Hematopoietic multipotent progenitor cell treated with erythropoietin and hydrocortisone succinate and interleukin-3 and kit ligand, for 15 days (in vitro differentiated cells): ENCODE measurements at places on chromosomes 5 and 9.

- DNase-seq: no peak
These were observed 30.6 kb downstream of the GFRA3 start for GRCh38 chr5:138243794-138244193.

DNA sequence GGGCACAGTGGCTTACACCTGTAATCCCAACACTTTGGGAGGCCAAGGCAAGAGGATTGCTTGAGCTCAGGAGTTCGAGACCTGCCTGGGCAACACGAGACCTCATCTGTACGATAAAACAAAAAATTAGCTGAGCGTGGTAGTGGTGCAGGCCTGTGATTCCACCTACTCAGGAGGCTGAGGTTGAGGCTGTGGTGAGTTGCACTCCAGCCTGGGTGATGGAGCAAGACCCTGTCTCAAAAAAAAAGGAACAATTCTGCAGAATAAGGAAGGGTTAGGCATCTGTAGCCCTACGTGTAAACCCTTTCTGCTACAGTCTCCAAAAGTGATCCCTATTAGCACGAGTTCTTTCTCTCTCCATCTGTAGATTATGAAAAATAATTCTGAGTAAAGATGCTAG, 19.9 kb downstream of the CDC26 start:
- DNase-seq: no peak

DNA sequence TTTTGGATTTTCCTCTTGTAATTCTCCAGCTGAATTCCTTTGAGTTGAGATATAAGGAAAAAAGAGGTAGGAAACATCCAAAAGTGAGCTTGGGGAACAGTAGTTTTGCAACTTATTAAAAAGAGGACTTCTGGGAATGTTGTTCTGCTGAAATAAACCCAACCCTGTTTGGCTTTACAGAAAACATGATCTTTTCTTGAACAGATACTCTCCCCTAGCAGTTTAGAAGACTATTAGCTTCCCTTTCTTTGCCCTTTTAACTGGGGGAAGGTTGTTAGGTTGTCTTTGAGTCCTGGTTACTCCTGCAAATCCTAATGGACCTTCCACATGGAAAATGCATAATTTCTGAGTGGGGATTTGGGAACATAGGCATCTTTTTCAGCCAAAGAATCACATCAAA, 168.7 kb upstream of the RPS23 start:
- DNase-seq: no peak

- no peak for DNase-seq
These were observed 2.8 kb downstream of the LMX1B start for GRCh38 chr9:126616521-126616976.

DNA sequence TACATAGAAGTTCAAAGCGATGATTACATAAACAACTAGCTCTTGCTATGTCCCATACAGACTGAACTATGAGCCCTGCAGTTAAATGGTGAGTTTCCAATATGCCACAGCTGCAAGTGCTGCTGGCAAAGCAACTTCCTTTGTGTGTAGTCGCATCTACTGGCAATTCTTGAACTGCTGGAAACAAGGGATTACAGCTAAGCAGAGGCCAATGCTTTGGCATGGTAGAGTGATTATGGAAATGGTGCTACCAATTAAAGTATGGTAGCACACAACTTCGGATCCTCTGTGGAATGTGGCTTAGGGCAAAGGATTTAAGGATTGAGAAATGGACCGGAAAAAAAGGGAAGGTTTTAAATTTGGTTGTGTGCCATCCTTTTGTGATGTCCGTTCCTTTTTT, 856.6 kb downstream of the MAT2B start:
- DNase-seq: no peak

GRCh38 chr9:19551124-19551929, 142.5 kb downstream of the ACER2 start:
- no peak for DNase-seq

DNA sequence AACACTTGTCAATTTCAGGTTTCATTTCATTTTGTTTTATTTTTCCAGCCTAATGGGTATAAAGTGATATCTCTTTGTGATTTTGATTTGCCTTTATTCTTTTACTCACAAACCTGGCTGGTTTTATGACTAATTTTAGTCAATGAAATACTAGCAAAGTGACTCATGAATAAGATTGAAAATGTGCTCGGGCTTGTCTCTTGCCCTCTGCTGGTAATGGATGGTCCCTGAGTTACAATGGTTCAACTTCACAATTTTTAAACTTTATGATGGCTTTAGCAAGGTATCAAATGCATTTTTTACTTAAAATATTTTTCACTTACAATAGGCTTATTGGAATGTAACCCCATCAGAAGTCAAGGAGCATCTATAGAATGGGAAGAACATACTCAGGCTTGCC, 431.4 kb upstream of the CCNG1 start:
- DNase-seq: no peak

DNA sequence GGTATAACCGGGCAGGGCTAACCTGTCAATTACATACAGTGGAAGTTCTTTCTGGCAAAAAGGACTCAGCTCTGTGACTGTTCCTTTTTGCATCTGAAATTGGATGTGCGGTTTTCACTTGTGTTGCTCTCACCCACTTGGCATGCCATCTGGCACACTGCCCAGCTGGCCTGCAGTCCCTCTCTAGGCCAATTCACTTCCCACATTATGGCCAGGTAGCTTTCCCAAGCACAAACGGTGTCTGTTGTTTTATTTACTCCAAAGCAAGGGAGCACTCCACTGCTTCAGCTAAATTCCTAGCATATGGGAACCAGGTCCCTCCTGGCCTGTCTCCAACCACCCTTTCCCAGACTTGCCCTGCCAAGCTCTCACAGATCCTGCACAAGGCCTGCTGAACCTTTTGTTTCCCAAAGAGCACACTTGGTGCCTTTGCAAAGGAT, 132.5 kb downstream of the SEMA6A start:
- DNase-seq: no peak

- DNase-seq: no peak
These were observed 18.3 kb upstream of the ASS1 start for GRCh38 chr9:130426467-130426773.

- DNase-seq: no peak
These were observed 72.0 kb upstream of the CTSL start for GRCh38 chr9:87653941-87654340.

DNA sequence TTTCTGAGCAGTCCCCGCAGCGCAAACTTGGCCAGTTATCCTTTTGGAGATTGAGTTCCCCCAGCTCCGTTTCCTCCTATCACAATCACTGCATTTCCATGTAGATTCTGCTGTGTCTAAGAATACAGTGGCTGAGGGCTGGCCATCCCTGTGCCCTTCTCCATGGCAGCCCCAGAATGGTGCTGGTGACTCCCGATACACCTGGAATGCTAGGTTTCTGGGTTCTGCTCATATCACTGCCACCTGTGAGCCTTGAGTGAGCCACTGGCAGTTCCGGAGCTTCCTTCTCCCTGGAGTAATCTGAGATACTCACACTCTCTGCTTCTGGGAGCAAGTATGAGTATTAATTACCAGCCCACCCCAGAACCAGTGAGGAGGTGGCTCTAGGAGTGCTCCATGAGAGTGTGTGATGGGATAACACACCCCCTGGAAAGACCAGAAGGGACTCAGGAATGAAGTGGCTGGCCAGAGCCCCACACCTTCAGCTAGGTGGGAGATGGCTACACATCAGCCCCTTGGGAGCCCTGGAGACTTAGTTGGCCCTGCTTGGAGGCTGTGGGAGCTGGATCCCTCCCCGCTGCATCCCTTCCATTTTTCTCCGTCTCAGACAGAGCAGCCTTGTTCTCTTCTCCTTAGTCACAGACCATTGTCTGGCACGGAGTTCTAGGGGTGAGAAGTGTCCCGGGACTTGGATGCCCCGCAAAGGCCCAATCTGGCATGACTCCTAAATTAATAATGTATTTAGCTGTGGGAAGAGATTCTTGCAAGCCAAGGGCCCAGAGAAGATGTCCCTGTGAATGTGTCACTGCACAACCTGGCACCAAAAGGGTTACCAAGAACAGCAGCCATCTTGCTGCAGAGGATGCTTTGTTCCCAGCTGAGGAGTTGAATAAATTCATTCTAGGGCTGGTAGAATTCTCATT, 4.9 kb downstream of the PCDHGC5 start:
- no peak for DNase-seq

GRCh38 chr5:170747851-170748250, 35.7 kb upstream of the GABRP start:
- no peak for DNase-seq

DNA sequence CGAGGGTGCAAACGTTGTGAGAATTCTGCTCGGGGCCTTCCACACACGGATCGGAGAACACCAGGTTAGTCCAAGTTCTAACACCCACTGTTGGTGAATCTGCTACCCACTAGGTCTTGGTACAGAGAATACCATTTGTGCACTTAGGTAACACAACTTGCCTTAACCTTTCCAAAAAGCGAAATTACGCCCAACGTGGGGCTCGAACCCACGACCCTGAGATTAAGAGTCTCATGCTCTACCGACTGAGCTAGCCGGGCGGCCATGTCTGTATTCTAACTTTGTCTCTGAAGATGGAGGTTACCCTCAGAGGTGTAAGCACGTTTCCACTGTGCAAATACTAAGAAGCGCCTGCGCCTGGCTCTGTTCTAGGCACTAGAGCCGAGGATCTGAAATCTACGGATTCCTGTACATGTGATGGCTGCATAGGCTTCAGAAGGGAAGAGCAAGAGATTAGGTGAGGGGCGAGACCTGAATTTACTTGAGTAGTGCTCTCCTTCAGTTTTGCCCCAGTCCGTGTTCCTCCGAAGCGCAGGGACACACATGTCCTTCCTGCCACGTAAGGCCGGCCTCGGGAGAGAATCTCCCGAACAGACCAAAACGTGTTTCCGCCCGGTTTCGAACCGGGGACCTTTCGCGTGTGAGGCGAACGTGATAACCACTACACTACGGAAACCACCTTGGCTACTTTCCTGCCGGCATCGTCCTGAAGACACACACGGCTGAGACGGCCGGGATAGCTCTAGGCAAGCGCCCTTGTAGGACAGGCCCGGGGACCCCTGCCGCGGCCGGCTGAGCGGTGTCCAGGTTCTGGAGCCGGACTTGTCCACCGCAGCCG, 1.1 kb upstream of the TRIM41 start:
- peak; percentile 89 for DNase-seq

- DNase-seq: no peak
These were observed 76.8 kb downstream of the TMEM167A start for GRCh38 chr5:83000428-83000827.

DNA sequence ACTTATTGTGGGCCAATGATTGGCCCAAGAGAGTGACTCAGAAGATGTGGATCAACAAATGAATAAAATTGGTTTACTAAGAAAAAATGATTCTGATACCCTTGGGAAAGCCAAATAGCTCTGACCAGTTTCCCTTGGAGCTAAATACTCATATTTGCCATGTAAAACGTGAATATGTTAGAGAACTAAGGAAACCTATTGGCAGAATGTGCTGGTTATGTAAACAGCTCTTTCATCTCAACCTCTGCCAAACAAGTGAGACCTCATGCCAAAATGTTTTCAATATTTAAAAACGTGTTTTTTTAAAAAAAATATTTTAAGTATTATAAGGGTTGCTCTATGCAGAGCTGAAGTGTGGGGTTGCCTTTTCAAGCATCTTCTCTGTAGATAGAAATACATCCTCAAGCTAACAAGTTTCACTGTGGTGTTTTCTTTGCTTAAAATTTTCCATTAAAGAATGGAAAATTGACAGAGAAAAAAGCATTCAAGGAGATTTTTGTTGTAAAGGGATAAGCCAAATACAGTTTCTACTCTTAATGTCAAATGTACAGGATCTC, 186.9 kb upstream of the TUT7 start:
- DNase-seq: no peak

DNA sequence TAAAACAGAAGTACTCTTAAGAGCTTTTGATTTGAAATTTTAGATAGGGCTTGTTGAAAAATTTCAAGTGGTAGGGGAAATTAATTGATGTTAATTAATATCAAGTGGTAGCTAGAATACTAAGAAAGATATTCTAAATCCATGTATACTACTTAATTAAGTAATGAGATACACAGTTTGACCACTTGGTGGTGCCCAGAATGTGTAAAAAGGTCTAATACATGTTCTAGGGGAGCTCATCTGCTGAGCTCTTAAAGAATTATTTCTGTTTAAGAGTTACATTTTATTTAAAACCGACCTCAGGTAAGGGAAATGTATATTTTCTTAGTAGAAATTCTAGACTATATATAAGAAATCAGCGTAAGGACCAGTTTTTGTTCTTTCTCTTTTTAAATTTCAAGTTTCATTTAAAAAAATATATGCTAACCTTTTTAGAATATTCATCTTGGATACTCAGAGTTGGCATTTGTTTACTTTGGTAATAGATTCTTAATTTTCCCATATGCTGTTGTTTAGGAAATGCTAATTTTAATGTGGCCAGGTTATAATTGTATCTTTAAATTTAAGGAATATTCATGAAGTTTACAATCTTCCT, 61.5 kb downstream of the LNPEP start:
- peak; percentile 51 for DNase-seq

GRCh38 chr9:4196376-4196775, 103.5 kb downstream of the GLIS3 start:
- DNase-seq: no peak

DNA sequence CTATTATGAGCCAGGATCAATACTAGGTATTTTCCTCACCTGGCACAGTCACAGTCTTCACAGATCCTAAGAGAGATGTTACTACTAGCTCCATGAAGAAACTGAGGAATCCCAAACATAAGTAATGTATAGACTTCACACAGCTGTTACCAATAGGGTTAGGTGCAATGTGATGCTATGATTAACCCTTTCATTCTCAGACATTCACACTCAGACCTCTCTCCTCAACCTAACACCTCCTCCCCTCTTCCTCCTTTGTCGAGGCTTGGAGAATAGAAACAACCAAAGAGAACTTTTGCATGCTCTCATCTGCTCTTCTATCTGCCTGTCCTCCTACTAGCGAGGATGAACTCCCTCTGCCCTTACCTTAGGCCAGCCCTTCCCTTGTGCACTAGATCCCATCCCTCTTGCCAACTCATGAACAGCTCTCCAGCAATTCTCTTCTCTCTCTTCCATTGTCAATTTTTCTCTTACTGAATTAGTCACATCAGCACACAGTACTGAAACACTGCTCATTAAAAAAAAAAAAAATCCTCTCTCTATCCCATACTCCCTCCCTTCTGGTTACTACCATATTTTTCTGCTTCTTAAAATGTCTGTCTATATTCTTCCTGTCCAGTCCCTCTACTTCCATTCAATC, 47.7 kb downstream of the MAPKAP1 start:
- DNase-seq: no peak

GRCh38 chr5:172528440-172528839, 74.1 kb upstream of the SH3PXD2B start:
- no peak for DNase-seq

- DNase-seq: peak; percentile 54
These were observed 4.0 kb downstream of the GFI1B start for GRCh38 chr9:132982458-132982857.

- DNase-seq: no peak
These were observed 62.2 kb upstream of the SLC2A8 start for GRCh38 chr9:127334725-127335124.
